ENCODE measurements at places on chromosomes 13 and 19.

GRCh38 chr19:1568320-1569019, at the start of gene MEX3D:
Gene MEX3D (minus strand): TSS chr19:1568325. CDS start chr19:1568058, 267 bp downstream.
- DNase-seq: peak; percentile 59

- DNase-seq: no peak
These were observed 17.2 kb downstream of the PTPRS start for GRCh38 chr19:5323475-5323811.

DNA sequence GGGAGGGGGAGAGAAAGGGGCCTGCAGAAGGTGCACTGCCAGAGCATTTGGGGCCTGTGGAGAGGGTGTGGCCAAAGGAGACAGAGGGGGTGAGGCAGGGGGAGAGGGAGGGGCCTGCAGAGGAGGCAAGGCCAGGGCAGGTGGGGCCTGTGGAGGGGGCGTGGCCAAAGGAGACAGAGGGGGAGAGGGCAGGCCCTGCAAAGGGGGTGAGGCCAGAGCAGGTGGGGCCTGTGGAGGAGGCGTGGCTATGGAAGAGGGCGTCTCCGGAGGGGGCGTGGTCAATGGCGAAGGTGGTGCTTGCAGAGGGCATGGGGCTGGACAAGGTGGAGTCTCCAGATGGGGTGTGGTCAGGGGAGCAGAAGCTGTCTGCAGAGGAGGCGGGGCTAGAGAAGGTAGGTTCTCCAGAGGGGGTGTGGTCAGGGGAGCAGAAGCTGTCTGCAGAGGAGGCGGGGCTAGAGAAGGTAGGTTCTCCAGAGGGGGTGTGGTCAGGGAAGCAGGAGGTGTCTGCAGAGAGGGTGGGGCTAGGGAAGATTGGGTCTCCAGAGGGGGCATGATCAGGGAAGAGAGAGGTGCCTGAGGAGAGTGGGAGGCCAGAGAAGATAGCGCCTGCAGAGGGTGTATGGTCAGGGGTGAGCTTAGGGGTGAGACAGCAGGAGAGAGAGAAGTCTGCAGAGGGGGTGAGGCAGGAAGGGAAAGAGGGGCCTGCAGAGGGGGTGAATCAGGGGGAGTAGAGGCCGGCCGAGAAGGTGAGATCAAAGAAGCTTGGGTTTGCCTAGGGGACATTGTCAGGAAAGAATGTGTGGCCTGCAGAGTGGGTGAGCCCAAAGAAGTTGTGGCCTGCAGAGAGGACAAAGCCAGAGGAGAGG, 3.4 kb downstream of the PRR36 start:
- DNase-seq: peak; percentile 67

GRCh38 chr13:26656919-26657318, 99.4 kb downstream of the WASF3 start:
- no peak for DNase-seq

GRCh38 chr13:110799246-110800236, 86.0 kb downstream of the ING1 start:
- no peak for DNase-seq

DNA sequence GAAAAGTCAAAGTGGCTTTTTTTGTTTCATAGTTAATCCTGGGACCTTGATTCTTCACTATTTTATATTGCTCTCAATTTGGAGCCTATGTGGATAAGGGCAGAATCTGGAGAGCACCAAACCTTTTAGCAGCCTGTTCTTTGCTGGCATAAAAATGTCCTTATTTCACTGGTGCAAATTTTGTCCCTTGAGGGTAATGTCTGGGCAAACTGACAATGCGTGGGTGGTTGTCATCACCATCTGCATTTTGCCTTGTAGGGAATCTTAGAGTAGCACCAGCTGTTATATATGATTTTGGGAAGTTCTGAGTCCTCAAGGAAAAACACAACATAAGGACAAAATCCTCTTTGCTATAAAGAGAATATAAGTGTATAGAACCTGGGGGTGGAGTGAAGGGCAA, 336.9 kb upstream of the HTR2A start:
- no peak for DNase-seq

DNA sequence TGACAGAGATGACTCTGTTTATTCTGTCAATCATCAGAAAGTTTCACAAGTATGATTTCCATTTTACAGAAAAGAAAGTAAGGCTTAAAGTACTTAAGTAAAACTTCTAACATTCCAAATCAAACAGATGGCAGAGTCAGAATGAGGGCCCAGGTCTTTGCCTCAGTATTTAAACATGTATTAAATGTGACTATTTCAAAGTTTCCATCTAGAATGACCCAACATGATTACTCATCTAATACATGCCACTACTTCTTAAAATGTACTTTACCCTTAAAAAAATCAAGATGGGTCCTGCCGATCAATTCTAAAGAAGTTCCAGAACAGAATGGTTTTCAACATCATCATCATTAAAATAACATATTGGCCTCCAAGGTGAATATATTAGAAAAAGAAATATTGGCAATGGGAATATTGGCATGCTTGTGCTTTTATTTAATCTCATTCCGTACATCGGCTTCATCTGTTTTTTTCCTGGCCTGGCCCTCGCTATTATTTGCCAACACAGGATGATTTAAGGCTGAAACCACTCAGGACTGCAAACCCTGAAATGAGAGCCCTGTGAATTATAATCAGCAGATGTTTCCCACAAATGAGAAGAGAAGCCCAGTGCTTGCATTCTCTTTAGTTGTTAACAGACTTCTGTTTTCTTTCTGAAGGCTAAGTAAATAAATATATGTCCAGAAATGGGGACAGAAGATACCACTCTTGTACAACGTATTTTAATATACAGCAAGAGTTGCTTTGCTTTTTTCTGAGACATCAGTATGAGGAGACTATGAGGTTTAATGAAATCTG, 340.0 kb downstream of the DNAJC15 start:
- DNase-seq: no peak

GRCh38 chr19:35703343-35703742, 1.0 kb upstream of the ZBTB32 start:
- DNase-seq: no peak

GRCh38 chr19:35712567-35713505, 5.0 kb upstream of the KMT2B start:
- DNase-seq: peak; percentile 80

DNA sequence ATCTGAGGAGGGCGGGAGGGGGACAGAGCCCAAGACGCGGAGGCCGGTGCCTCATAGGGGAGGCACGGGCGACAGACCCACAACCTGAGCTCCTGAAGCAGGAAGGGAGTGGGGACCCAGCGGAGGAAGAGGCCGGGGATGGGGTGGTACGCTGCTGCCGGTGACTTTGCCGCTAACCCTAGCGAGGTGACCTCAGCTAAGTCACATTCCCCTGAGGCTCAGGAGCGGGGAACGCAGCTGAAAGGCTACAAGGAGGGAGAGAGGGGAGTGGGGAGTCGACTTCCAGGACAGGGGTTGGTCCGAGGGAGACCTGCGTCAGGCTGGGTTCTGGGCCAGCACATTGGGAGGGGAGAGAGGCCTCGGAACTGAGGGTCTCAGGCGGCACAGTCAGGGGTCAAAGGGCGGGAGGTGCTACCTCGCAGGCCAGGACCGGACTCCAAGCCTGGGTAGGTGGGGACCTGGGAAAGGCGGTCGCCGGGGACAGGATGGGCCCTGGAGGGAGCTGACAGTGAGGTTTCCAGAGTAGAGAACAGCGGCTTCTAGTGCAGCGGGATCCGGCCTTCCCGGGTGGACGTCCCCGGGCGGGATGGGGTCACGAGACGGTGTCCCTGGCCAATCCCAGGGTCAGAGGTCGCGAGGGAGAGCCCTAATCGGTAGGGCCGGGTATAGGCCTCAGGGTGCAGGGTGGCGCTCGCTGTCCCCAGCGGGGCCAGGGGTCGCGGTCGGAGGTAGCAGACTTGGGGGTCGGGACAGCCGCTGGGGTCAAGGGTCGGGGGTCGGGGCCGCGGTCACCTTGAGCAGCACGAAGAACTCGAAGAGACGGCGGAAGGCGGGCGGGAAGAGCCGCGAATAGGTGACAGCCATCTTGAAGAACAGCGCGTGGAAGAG, 699 bp downstream of the TMEM259 start:
- no peak for DNase-seq

DNA sequence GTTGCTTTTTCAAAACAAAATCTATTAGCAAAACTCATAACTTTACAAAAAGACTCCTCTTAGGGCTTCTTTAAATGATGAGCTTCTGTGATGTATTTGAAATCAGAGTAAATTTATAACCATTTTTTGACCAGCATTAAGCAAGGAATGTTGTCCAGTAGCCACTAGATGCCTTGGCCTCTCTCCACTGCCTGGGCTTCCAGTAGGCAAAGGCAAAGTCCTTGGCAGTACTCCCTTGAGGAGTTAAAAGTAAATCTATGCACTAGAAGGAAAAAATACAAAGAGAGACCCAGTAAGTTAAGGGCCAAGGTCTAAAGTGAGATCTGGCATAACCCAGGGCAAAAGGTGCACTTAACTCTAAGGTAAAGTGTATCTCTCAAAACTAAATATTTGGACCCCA, 9.5 kb downstream of the SERPINE3 start:
- no peak for DNase-seq

- no peak for DNase-seq
These were observed 38.2 kb downstream of the SERP2 start for GRCh38 chr13:44411841-44412240.

DNA sequence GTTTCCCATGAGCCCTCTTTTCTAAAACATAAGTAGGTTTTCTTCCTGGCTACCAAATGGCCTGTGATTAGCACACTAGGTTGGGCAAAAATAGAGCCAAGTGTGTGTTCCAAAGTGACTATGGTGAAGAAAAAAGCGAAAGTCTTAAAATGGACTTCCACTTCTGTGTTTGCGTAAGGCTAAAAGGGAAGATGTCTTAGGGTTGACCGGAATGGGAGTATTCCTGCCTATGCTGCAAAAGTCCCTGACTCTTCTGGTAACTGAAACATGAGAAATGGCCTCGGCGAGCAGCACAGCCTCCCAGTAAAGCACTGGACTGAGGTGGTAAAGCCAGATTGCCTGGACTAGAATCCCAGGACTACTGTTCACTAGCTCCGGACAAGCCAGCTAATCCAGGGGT, 2.4 kb upstream of the FPR1 start:
- no peak for DNase-seq

DNA sequence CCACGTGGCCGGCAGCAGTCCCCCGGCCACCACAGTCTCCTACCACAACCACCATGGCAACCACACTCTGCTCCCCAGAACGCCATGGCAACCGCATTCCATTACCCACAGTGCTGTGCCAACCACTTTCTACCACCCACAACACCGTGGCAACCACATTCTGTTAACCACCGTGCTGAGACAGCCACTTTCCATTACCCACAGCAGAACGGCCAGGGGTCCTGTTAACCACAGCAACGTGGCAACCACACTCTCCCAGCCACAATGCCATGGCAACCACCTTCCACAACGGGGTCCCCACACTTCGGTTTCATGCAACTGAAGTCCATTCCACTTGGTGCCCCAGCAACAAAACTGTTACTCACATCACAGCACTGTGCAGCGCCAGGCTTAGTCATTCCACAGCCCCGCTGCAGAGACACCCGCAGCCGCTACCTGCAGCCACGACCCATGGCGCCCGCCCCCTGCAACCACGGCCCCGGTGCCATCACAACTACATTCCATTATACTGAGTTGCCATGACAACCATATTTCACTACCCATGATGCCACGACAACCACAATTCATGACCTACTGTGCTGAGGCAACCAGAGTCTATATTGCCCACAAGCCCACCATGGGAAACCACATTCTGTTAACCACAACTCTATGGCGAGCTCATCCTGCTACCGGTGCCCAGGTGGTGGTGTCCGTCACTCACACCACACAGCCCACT, 10.0 kb downstream of the DPF1 start:
- peak; percentile 67 for DNase-seq

GRCh38 chr13:98514288-98514687, 62.6 kb downstream of the STK24 start:
- DNase-seq: no peak

DNA sequence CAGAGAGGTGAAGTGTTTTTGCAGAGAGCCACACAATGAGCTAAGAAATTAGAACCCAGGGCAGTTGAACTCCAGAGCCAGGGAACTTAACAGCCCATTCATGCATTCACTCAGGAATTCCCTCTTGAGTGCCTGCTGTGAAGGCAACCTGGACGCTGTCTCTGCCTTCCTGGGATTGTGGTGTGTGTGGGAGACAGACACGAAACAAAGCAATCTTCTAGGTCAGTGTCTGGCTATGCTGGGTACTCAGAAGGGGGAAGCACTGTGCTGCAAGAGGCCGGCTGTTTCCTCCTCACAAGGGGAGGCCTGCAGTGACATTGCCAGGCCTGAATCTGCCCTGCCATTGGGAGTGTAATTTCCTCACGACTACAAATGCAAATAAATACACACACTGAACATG, 9.7 kb downstream of the BCKDHA start:
- DNase-seq: no peak

- no peak for DNase-seq
These were observed 122.9 kb downstream of the URI1 start for GRCh38 chr19:30064771-30065494.
